ENCODE measurements at places on chromosomes 11 and 22.
A peak's percentile ranks its signal among the peaks of the same experiment; 100 is the strongest.

DNA sequence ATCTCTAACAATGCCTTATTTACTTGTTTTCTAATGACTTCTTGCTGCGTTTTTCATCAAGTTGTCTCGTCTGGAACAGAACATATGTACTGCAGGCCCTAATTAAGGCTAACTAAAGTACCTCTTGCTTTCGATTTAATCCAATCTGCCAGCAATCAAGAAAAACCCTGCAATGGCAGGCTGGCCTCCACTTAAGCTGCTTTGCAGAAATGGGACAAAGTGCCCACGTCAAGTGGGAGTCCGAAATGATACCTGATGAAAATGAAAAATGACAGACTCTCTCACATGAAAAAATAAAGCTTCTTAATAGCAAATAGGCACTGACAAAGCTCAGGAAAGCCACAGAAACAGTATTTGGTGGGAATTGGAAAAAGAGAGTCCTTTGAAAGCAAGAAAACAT is 1454.7 kb downstream of the FAM181B start:
- no peak overlapping the region for H3K27ac ChIP-seq
- H3K4me1 ChIP-seq, result no peaks in the 10 kb centered on the region
- no peak for DNase-seq
- no peak overlapping the region for H3K4me3 ChIP-seq
- H3K36me3 ChIP-seq, result no peaks in the 10 kb centered on the region

DNA sequence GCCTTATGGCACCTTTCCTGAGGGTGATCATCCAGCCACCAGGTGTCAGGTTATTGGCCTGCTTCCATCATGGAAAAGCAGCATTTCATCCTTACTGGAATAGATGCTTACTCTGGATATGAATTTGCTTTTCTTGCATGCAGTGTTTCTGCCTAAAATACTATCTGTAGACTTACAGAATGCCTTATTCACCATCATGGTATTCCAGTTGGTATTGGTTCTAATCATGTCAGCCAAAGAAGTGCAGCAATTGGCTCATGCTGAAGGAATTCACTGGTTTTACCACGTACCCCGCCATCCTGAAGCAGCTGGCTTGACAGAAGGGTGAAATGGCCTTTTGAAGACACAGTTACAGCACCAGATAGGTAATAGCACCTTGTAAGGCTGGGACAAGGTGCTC is 194.2 kb downstream of the AASDHPPT start:
- no peaks in the 10 kb centered on the region for H3K4me1 ChIP-seq
- no peak overlapping the region for H3K4me3 ChIP-seq
- no peak overlapping the region for H3K27ac ChIP-seq
- H3K36me3 ChIP-seq, result no peaks in the 10 kb centered on the region
- no peak for DNase-seq

GRCh38 chr22:21826204-21826603 is 41.2 kb downstream of the MAPK1 start:
- H3K4me1 ChIP-seq, result no peaks in the 10 kb centered on the region
- no peak overlapping the region for H3K27ac ChIP-seq
- no peak overlapping the region for H3K4me3 ChIP-seq
- no peaks in the 10 kb centered on the region for H3K27me3 ChIP-seq

GRCh38 chr11:71263386-71263785 is 11.0 kb upstream of the SHANK2 start:
- H3K36me3 ChIP-seq, result no peaks in the 10 kb centered on the region
- no peak overlapping the region for H3K27ac ChIP-seq
- no peak overlapping the region for H3K4me3 ChIP-seq
- DNase-seq, result no peak
- H3K4me1 ChIP-seq, result no peaks in the 10 kb centered on the region

DNA sequence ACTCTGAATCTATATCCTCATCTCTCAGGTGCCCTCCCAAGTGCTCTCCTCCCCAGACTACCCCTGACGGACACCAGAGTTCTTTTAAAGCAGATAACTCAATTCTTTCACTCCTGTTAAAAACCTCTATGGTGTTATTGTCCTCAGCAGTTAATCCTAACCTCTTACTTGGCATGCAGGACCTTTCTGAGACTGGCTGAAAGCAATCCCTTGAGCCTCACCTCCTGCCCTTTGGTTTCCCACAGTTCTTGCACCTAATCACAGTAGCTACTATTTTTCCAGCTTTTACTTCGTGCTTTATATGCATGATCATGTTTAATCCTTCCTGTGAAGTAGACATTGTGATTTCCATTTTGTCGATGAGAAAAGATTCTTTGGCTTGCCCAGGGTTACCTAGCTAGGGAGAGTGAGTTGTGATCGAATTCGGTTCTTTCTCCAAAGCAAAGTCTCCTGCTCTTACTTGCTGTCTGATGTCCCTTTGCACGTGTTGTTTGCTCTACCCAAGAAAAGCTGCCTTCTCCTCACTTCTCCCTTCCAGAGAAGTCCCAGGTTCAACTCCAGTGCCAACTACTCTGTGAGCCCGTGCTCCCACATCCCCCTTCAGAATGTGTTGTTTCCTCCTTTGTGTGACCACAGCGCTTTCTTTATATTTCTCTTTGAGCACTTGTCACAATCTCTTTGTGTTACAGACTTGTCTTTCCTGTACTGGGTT is 2.1 kb downstream of the UBE2L3 start:
- H3K36me3 ChIP-seq, result no peaks in the 10 kb centered on the region
- H3K27me3 ChIP-seq, result no peaks in the 10 kb centered on the region
- DNase-seq, result no peak
- H3K4me1 ChIP-seq, result peaks cover 22% of the 10 kb centered on the region
- peak overlapping the region; percentile 93 for H3K4me3 ChIP-seq

GRCh38 chr11:94185416-94186084 is 56.9 kb downstream of the PANX1 start:
- H3K4me1 ChIP-seq, result no peaks in the 10 kb centered on the region
- no peak for DNase-seq
- no peaks in the 10 kb centered on the region for H3K27me3 ChIP-seq
- H3K27ac ChIP-seq, result no peak overlapping the region
- peaks cover 14% of the 10 kb centered on the region for H3K36me3 ChIP-seq

DNA sequence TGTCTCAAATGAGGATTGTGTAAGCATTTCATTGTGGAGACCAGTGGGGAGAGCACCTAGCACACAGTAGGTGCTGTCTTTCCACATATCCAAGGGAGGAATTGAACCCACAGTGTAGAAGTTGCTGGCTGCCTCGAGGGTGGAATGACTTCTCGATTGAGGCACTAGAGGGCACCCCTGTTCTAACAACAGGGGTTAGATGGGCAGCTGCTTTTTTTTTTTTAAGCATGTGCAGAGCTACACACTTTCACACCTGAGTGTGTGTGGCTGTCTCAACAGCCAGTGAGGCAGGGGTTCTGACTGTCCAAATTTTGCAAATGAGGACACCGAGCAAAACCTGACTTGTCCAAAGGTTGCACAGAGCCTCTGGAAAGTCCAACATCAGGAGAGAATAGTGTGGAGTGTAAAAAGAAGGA is 118.2 kb upstream of the CRYBB3 start:
- DNase-seq, result peak; percentile 39
- H3K27me3 ChIP-seq, result no peaks in the 10 kb centered on the region
- H3K4me3 ChIP-seq, result no peak overlapping the region
- H3K36me3 ChIP-seq, result no peaks in the 10 kb centered on the region
- H3K27ac ChIP-seq, result peak overlapping the region; percentile 37
- no peaks in the 10 kb centered on the region for H3K4me1 ChIP-seq

DNA sequence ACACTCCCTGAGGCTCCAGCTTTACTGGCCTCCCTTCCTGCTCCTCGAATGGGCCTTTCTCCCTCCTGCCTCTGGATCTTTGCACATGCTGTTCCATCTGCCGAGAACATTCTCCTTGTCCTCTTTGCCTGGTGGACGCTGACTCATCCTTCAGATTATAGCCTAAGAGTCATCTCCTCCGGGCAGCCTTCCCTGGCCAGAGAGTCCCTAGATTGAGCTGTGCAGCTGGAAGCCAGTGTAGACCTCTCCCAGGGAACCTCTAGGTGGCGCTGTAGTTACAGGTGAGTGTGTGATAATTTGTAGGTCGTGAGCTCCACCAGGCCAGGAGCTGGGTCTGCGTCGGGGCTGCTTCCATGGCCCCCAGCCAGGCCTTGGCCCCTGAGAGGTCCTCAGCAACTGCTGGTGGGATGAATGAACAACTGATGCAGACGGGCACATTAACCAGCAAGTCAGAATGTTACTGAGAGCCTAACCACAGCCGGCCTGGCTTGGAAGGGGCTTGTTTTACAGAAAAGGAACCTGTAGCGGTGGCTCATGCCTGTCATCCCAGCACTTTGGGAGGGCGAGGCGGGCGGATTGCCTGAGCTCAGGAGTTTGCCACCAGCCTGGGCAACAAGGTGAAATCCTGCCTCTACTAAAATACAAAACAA is 8.7 kb downstream of the PNPLA5 start:
- no peaks in the 10 kb centered on the region for H3K4me1 ChIP-seq
- H3K4me3 ChIP-seq, result no peak overlapping the region
- no peaks in the 10 kb centered on the region for H3K27me3 ChIP-seq
- H3K36me3 ChIP-seq, result no peaks in the 10 kb centered on the region
- DNase-seq, result peak; percentile 90

- peaks cover 17% of the 10 kb centered on the region for H3K4me1 ChIP-seq
- H3K36me3 ChIP-seq, result no peaks in the 10 kb centered on the region
- DNase-seq, result no peak
- no peak overlapping the region for H3K27ac ChIP-seq
Measured at GRCh38 chr11:13966013-13966412, 3.5 kb downstream of the SPON1 start.

DNA sequence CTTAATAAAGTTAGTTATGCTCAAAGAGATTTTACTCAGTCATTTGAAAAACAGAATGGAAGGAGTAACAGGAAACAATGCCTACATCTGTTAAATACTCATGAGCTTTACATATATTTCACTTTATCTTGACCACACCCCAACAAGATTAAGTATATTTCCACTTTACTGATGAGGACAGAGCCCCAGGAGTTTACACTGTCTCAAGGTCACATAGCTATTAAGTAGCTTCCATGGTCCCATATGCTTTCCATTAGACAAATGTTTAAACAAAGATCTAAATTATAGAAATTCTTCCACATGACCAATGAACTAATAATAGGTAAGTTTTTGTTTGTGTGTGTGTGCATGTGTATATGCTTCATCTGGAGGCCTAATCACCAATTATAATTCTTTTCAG is 30.2 kb downstream of the MRTFA start:
- no peak overlapping the region for H3K4me3 ChIP-seq
- H3K36me3 ChIP-seq, result no peaks in the 10 kb centered on the region
- no peaks in the 10 kb centered on the region for H3K27me3 ChIP-seq
- DNase-seq, result no peak

- DNase-seq, result no peak
- H3K27me3 ChIP-seq, result no peaks in the 10 kb centered on the region
- no peak overlapping the region for H3K4me3 ChIP-seq
Measured at GRCh38 chr22:42708417-42708816, 12.3 kb downstream of the A4GALT start.

DNA sequence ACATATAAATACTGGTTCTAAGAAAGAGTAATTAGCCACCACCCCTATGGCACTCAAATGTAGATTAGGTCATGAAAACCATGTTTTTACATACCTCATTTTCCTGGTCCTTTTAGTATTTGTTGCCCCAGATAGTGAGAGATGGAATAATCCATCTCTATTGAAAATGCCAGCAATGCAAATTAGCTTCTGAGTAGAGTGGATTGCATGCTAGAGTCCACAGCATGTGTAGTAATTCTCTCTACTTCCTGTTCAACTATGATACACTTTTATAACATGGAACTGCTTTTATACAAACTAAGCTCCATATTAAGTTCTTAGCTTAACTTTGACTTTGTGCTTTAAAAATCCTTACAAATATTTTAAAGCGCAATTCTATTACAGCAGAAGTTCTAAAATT is 73.2 kb downstream of the TRPC6 start:
- H3K4me1 ChIP-seq, result no peaks in the 10 kb centered on the region
- no peaks in the 10 kb centered on the region for H3K27me3 ChIP-seq
- H3K4me3 ChIP-seq, result no peak overlapping the region
- H3K27ac ChIP-seq, result no peak overlapping the region
- H3K36me3 ChIP-seq, result no peaks in the 10 kb centered on the region
- no peak for DNase-seq

- DNase-seq, result peak; percentile 31
- H3K36me3 ChIP-seq, result no peaks in the 10 kb centered on the region
- H3K27me3 ChIP-seq, result no peaks in the 10 kb centered on the region
- no peak overlapping the region for H3K27ac ChIP-seq
Measured at GRCh38 chr22:32836280-32837123, 35.0 kb downstream of the TIMP3 start.

DNA sequence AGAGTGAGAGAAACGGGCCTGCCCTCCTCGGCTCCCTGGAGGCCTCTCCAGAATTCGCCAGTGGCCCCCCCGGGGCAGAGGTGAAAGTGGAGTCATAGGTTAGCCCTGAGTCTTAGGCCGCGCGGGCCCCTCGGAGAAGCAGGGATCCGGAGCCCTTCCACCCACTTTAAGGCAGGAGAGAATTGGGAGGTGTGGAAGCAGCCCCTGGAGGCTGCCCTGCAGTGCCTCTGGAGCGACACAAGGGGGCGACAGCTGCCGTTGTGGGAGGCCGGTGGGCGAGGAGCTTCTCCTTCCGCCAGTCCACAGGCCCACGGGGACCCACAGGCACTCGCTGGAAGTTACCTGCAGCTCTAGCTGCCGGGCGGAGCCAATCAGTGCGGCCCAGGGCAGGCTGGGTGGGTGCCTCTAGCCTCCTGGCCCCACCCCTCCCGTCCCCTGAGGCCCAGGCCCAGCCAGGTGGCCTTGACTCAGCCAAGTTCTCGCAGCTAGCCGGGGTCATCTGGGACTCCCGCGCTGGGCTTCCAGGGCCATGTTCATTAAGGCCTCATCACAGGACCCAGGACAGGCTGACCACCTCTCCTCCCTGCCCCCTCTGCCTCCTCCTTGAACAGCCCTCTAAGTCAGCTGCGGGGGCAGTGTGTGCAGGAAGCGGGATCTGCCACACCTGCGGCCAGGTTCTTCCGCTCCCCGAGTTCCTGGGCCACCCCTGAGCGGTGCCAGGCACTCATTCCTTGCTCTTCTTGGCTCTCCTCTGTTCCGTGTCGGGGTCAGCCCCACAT is 5.0 kb downstream of the DGKZ start:
- no peaks in the 10 kb centered on the region for H3K27me3 ChIP-seq
- H3K4me3 ChIP-seq, result no peak overlapping the region
- no peaks in the 10 kb centered on the region for H3K36me3 ChIP-seq
- no peak overlapping the region for H3K27ac ChIP-seq
- peak; percentile 70 for DNase-seq
- peaks cover 29% of the 10 kb centered on the region for H3K4me1 ChIP-seq
